Fibroblast of upper back skin (primary cell): ENCODE measurements at places on chromosomes 16 and 17.
A peak's percentile ranks its signal among the peaks of the same experiment; 100 is the strongest.

- DNase-seq = no peak
Observed at GRCh38 chr17:42155614-42156045, 841 bp upstream of the RAB5C start.

DNA sequence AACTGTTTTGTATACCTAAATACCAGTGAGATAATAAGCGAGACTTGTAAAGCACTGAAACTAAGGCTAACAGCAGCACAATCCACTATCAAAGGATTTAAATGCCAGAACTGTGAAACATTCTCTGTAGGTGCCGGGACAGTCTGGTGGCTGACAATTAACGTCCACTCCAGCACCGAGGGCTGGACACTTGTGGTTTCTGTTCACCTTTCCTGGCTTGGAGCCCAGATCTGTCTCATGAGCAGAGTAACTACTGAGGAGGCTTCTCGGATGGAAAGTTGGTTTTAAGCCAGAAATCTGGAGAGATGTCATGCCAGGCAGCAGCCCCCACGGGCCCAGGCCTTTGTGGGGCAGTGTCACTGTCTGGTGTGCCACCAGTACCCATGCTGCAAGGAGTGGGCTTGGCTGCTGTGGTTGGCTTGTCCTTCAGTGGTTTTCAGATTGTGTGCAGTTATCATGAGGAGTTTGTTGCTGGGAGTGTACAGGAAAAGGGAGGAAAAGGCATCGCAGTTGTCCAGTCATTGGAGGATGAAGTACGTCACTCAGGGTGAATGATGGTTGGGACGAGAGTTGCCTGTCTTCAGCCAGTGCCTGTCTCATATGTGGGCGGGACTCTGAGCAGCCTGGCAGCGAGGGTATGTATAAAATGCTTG is 35.5 kb downstream of the UBN1 start:
- DNase-seq = peak; percentile 62

DNA sequence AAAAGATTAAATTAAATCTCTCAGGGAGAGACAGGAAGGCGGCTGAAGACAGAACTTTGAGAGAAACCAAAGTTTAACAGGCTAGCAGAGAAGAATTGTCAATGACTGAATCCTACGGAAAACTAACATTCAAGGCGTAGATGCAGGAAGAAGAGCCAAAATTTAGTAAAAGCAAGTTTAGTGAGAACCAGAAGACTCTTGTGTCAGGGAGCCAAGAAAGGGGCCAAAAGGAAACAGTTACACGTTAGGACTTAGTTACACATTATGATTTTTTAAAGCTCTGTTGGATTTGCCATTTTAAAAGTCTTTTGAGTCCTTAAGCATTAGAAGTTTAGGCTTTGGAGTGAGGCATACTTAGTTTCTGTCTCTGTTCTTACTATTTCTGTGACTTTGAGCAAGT is 164.6 kb downstream of the CHD9 start:
- no peak for DNase-seq

GRCh38 chr17:44788139-44788538 is 29.4 kb downstream of the ADAM11 start:
- DNase-seq = no peak

DNA sequence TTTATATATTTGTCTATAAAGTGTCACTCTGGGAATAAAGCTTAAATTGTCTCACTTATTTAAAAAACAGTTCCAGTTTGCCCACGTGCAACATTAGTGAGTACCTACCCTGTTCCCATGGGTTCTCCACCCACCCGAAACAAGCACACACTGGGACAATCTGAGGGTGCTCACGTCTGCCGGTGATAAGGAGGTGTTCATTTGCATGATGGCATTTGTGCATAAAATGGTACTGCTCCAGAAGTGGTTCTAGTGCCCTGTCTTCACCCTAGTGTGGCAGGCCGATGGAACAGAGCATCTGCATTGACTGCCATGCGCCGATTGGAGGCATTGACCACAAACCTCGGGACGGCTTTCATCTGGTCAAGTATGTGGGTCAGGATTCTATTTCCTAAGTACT is 35.6 kb upstream of the ENDOV start:
- no peak for DNase-seq

- DNase-seq = peak; percentile 94
Observed at GRCh38 chr17:13266606-13267005, 248.8 kb upstream of the ELAC2 start.

- DNase-seq = no peak
Observed at GRCh38 chr17:2814481-2815341, 18.5 kb downstream of the RAP1GAP2 start.

DNA sequence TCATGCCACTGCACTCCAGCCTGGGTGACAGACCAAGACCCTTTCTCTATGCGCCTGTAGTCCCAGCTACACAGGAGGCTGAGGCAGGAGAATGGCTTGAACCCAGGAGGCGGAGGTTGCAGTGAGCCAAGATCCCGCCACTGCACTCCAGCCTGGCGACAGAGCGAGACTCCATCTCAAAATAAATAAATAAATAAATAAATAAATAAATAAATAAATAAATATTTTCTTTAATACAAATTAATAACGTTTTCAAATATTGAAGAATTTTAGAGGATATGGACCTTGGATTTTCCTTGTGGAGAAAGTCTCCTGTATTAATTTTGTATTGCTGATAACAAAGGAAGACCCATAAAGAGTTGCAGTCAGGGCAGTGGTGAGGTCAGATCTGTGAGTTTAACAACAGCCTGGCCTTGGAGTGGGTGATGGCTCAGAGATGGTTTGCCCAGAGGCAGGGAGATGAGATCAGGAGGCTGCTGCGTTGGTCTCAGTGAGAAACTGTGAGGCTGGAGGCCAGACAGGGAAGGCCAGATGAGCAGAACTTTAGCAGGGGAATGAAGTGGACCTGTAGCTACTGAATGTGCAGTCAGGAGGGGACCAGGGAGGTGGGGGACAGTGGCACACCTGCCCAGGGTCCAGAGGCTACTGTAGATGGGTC is 4.4 kb upstream of the ASGR1 start:
- DNase-seq = no peak

DNA sequence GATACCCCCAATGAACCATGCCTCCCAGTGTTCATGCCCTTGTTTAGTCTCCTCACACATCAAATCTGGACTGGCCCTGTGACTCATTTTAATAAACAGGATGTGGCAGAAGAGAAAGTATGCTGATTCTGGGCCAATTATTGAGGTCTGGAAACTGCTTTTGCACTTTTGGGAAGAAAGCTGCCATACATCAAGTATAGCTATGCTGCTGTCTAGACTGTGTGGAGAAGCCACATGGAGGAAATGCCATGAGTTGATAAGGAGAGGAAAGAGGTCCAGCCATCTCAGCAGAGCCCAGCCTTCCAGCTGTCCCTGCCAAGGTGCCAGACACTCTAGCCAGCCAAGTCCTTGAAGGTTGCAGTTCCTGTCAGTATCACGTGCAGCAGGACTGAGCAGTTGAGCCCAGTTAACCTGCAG is 16.7 kb downstream of the RPRML start:
- DNase-seq = peak; percentile 77

DNA sequence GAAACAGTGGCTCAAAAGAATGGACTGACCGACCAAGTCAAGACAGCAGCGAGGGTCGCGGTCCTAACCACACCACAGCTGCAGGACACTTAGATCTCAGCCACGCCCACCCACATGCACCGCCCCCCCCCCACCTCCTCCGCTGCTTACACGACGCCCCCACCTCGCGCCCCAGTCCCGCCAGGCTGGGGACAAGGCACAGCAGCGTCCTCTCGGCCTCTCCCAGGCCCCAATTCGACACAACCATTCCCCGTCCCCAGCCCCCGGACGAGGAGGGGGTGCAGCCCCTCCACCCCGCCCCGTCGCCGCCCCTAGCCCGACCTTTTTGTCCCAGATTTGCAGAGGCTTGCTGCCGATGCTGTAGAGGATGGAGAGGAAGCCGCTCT is 477 bp downstream of the CFAP20 start:
- no peak for DNase-seq

DNA sequence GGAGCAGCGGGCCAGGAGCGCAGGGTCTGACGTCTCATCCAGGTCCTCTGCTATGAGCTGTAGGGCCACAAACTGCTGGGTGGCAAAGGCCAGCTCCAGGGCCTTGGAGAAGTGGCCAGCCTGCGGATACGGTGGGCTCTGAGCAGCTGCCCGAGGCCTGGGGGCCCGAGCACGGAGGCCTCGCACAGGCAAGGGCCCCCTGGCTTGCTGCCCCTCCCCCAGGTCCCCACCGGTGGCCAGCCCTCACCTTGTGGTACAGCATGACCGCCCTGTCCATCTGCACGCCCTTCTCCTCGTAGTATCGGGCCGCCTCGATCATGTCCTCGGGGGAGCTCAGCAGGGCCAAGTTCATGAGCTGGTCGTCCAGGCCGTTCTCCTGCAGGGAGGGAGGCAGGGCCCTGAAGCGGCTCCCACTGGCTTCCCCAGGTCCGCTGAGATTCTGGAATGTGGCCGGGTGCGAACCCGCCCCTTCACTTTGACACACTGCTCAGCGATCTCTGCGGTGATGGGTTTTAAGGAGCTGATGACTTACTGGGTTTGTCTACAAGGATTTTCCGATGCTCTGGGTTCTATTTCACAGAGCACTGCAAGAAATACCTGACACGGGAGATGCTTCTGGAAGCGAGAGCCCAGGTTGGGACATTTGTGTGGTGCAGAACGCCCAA is 9.8 kb upstream of the TMEM204 start:
- no peak for DNase-seq
